ENCODE measurements at places on chromosomes 2 and 18.

GRCh38 chr2:196925768-196926561, 542 bp downstream of the PGAP1 start:
- peaks cover 14% of the 10 kb centered on the region for H3K4me1 ChIP-seq
- H3K27ac ChIP-seq = peak overlapping the region; percentile 85
- H3K4me3 ChIP-seq = peak overlapping the region; percentile 93
- H3K27me3 ChIP-seq = no peaks in the 10 kb centered on the region
- no peaks in the 10 kb centered on the region for H3K36me3 ChIP-seq

DNA sequence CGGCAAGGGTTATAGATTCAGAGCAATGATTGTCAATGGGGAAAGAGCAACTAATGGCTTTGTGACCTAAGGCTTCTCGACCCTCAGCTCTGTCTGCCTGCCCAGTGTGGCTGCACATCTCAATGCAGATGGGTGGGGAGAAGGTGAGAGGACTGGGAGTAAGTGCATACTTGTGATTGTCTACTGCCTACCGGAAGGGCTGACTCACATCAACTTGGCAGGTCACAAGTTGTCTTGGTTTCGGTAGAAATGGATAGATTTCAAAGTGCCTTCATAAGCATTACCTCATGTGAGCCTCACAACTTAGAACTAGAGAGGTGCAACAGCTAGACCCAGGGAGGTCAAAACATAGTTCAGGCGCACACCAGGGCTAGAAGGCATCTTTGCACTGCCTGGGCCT, 29.4 kb downstream of the STAT1 start:
- H3K4me1 ChIP-seq = peaks cover 8% of the 10 kb centered on the region
- H3K36me3 ChIP-seq = peaks cover 32% of the 10 kb centered on the region
- no peak overlapping the region for H3K27ac ChIP-seq
- H3K27me3 ChIP-seq = no peaks in the 10 kb centered on the region
- DNase-seq = no peak
- H3K4me3 ChIP-seq = no peak overlapping the region

GRCh38 chr2:46097714-46098480, 199.3 kb upstream of the EPAS1 start:
- no peaks in the 10 kb centered on the region for H3K4me1 ChIP-seq
- H3K27ac ChIP-seq = no peak overlapping the region
- H3K4me3 ChIP-seq = no peak overlapping the region
- H3K27me3 ChIP-seq = no peaks in the 10 kb centered on the region

- H3K27ac ChIP-seq = no peak overlapping the region
- H3K4me3 ChIP-seq = no peak overlapping the region
These were observed 62.7 kb downstream of the TRAPPC12 start for GRCh38 chr2:3442185-3442584.

- H3K27me3 ChIP-seq = no peaks in the 10 kb centered on the region
- H3K4me3 ChIP-seq = no peak overlapping the region
- no peak overlapping the region for H3K27ac ChIP-seq
- DNase-seq = no peak
- no peaks in the 10 kb centered on the region for H3K4me1 ChIP-seq
- no peaks in the 10 kb centered on the region for H3K36me3 ChIP-seq
These were observed 316.0 kb downstream of the SOX11 start for GRCh38 chr2:6008186-6008585.

DNA sequence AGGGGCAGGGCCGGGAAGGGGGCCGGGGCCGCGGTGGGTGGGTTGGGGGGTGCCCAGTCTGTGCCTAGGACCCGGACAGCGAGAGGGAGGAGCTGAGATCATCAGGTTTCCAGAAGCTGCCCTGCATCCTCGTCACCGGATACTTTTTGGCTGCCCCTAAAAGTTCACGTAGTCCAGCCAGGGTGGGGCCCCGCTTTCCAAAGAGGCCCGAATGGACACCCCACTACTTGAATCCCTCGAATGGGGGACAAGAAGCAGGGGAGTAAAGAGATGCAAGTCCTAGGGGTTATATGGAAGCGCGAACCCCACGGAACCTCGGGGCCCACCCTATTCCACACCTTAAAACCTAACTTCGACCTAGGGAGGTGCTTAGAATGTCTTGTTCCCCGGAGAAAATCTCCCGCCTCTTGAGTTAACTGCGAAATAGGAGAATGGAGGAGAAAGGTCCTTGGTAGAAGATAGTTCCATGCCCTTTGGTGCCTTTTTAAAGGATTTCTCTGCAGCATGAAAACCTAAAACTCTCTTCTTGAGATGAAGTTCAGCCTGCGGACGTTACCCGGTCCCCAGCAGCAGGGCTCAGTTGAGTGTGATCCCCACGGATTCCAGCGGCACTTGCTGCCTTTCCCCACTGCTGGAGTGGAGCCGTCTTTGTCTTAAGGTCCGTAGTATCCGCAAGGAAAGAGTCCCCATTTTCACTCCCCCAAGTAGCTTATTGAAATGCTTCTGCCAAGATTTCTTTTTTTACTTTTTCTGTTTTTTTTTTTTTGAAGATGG, 2.1 kb upstream of the RNF152 start:
- no peak overlapping the region for H3K27ac ChIP-seq
- no peaks in the 10 kb centered on the region for H3K36me3 ChIP-seq
- H3K27me3 ChIP-seq = no peaks in the 10 kb centered on the region
- H3K4me3 ChIP-seq = peak overlapping the region; percentile 98

GRCh38 chr2:191358325-191359025, 113.3 kb downstream of the MYO1B start:
- no peak for DNase-seq
- H3K27me3 ChIP-seq = no peaks in the 10 kb centered on the region
- H3K4me3 ChIP-seq = no peak overlapping the region
- H3K36me3 ChIP-seq = peaks cover 4% of the 10 kb centered on the region
- no peak overlapping the region for H3K27ac ChIP-seq
- H3K4me1 ChIP-seq = peaks cover 4% of the 10 kb centered on the region

DNA sequence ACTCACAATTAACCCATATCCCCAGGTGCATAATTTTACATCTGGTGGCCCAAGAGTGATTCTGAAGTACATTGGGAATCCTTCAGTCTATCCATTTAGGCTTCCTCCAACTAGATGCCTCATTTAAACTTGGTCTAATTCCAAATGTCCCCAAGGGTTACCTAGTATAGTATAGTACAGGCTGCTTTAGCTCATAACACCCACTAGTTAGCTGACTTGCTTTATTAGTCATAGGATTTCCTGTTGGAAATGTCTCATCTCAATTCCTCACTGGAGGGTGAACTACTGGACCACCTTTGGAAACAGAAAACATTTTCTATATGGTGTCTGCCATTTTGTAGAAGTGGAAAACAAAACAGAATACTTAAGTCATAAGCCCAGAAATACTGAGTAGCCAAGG, 202.5 kb upstream of the SESTD1 start:
- no peaks in the 10 kb centered on the region for H3K4me1 ChIP-seq
- no peak for DNase-seq
- H3K27ac ChIP-seq = no peak overlapping the region
